ENCODE measurements at places on chromosomes 6 and 20. TPM values are rescaled to one million over a fixed set of nuclear protein-coding genes. Genes with fewer than 3 reads are reported as not detected.

The EDN3 gene
- not detected for polyA plus RNA-seq

The MAPK14 gene
- 34.4 TPM for polyA plus RNA-seq

DNA sequence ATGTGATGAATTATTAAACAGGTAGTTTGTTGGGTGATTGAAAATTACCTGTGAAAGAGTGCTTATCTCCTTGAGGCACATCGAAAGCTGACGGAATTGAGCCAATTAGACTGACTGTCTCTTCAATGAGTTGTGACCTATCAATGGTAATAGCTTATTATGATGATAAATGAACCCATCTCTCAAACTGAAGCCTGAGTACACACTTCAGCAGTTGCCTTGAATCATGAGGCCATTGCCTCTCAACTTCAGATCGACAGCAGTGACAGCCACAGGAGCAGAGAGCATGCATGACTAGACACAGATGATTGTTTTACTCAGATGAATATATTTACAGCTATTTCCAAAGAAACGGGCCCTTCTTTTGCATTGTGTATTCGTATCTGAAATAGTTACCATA, 323.9 kb downstream of the LAMA2 start:
- no peak overlapping the region for H3K4me3 ChIP-seq
- no peaks in the 10 kb centered on the region for H3K4me1 ChIP-seq
- H3K27me3 ChIP-seq: no peaks in the 10 kb centered on the region
- no peak overlapping the region for H3K27ac ChIP-seq
- no peak for DNase-seq

DNA sequence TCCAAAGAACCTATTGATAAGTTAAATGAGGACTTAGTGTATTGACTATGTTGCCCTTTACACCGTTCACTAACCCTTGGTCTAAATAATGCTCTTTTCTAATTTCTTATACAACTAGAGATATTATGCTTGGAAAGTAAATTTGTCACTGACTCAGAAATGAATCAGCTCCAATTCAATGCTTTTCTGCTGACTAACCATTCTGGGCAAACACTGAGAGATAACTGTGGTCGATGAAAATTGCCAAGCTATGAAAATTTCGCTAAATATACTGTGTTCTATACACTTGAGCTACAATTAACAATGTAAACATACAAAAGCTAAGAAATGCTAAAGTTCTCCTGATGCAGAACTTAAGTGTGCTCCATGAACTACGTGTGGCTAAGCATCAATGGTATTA, 23.1 kb upstream of the FBXO9 start:
- no peaks in the 10 kb centered on the region for H3K27me3 ChIP-seq
- no peak overlapping the region for H3K4me3 ChIP-seq
- H3K27ac ChIP-seq: no peak overlapping the region
- peaks cover 5% of the 10 kb centered on the region for H3K4me1 ChIP-seq
- DNase-seq: no peak
- H3K36me3 ChIP-seq: peaks cover 43% of the 10 kb centered on the region

The SLC4A11 gene
- not detected for polyA plus RNA-seq

DNA sequence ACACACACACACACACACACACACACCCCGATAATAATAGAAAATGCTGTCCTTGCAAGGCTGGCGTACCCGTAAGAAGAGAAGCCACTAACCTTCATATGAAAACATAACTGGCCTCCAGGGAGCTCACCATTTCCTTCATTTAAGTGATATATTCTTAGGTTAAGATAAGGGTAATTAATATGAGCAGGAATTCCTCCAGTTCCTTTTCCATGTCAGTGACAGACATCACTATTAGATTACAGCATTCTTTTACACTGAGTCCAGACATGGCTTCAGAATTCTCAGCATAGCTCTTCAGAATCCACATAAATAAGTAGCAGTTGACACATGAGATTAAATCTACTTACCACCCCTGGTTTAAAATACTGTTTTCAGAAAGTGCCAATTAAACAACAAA, 121.9 kb downstream of the SIM1 start:
- no peak overlapping the region for H3K27ac ChIP-seq
- DNase-seq: no peak
- H3K4me3 ChIP-seq: no peak overlapping the region
- peaks cover 7% of the 10 kb centered on the region for H3K27me3 ChIP-seq

GRCh38 chr6:98292810-98293209, 541.6 kb upstream of the POU3F2 start:
- no peak overlapping the region for H3K27ac ChIP-seq
- DNase-seq: no peak
- H3K36me3 ChIP-seq: peaks cover 3% of the 10 kb centered on the region
- H3K4me3 ChIP-seq: no peak overlapping the region
- H3K4me1 ChIP-seq: no peaks in the 10 kb centered on the region

DNA sequence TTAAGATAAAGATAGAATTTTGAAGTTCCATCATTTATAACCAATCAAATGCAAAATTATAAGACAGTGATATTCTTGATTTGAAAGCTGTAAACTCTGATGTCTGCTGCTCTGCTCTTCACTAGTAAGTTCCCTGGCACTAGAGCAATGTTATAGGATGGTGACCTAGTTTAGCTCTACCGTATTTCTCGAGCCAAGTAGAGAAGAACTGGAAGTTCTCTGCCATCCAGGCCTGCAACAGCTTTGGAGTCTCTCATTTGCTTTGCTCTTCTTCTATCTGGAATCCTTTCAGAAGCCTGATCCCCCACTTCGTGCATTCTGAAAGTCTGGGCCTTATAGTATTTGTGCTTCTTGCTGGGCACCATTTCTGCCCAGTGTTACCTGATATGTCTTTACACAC, 100.3 kb downstream of the PLCB1 start:
- peaks cover 3% of the 10 kb centered on the region for H3K36me3 ChIP-seq
- no peaks in the 10 kb centered on the region for H3K27me3 ChIP-seq
- H3K4me3 ChIP-seq: no peak overlapping the region
- DNase-seq: no peak
- peaks cover 34% of the 10 kb centered on the region for H3K4me1 ChIP-seq

DNA sequence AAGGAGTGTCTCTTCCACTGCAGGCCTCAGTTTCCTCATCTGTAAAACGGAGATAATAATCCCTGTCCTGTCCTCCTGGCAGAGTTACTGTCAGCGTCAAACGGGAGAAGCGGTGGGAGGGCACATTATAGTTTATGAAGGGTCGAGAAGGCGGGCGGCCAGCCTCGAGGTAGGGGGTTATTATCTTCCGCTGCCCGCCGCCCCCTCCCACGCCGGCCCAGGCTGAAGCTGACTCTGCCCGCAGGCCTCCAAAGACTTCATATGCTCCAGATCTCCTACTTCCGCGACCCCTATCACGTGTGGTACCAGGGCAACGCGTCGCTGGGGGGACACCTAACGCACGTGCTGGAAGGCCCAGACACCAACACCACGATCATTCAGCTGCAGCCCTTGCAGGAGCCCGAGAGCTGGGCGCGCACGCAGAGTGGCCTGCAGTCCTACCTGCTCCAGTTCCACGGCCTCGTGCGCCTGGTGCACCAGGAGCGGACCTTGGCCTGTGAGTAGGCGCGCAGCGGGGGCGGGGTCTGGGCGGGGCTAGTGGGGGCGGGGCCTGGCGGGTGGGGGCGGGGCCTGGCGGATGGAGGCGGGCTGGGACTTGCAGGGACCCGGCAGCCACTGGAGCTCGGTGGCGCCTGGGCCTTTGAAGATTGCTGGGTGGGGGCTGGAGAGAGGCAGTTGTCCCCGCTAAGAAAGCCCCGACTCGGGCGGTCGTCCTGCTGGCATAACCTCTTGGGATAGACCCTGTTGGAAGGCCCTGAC, 2.8 kb downstream of the PROCR start:
- no peaks in the 10 kb centered on the region for H3K27me3 ChIP-seq
- no peak for DNase-seq
- H3K27ac ChIP-seq: no peak overlapping the region
- H3K4me3 ChIP-seq: no peak overlapping the region
- peaks cover 24% of the 10 kb centered on the region for H3K4me1 ChIP-seq

DNA sequence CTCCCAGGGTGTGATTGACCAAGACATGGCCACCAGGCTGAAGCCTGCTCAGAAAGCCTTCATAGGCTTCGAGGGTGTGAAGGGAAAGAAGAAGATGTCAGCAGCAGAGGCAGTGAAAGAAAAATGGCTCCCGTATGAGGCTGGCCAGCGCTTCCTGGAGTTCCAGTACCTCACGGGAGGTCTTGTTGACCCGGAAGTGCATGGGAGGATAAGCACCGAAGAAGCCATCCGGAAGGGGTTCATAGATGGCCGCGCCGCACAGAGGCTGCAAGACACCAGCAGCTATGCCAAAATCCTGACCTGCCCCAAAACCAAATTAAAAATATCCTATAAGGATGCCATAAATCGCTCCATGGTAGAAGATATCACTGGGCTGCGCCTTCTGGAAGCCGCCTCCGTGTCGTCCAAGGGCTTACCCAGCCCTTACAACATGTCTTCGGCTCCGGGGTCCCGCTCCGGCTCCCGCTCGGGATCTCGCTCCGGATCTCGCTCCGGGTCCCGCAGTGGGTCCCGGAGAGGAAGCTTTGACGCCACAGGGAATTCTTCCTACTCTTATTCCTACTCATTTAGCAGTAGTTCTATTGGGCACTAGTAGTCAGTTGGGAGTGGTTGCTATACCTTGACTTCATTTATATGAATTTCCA, 4.6 kb upstream of the SNRNP48 start:
- H3K27me3 ChIP-seq: peaks cover 7% of the 10 kb centered on the region
- H3K4me1 ChIP-seq: peaks cover 14% of the 10 kb centered on the region
- no peaks in the 10 kb centered on the region for H3K36me3 ChIP-seq
- H3K27ac ChIP-seq: no peak overlapping the region
- H3K4me3 ChIP-seq: no peak overlapping the region
- no peak for DNase-seq

The FILIP1 gene
- polyA plus RNA-seq: not detected

DNA sequence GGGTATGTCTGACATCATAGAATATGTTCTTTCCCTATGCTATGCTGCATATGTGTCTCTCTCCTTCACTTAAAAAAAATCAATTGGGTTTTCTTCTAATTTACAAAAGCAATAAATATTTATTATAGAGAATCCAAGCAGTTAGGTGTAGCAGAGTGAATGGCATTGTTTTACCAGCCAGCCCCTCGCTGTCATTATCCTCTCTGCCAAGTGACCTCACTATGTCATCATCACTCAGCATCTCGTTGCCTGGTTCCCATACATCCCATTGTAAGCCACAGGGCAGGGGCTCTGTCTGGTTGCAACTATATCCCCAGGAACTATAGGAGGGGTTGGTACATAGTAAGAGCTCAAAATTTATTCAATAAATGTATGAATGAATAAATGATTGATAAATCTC, 31.3 kb downstream of the KIAA0319 start:
- no peak overlapping the region for H3K27ac ChIP-seq
- H3K27me3 ChIP-seq: peaks cover 2% of the 10 kb centered on the region
- DNase-seq: no peak
- no peaks in the 10 kb centered on the region for H3K4me1 ChIP-seq
- no peaks in the 10 kb centered on the region for H3K36me3 ChIP-seq

The MCHR2 gene
- polyA plus RNA-seq: not detected

DNA sequence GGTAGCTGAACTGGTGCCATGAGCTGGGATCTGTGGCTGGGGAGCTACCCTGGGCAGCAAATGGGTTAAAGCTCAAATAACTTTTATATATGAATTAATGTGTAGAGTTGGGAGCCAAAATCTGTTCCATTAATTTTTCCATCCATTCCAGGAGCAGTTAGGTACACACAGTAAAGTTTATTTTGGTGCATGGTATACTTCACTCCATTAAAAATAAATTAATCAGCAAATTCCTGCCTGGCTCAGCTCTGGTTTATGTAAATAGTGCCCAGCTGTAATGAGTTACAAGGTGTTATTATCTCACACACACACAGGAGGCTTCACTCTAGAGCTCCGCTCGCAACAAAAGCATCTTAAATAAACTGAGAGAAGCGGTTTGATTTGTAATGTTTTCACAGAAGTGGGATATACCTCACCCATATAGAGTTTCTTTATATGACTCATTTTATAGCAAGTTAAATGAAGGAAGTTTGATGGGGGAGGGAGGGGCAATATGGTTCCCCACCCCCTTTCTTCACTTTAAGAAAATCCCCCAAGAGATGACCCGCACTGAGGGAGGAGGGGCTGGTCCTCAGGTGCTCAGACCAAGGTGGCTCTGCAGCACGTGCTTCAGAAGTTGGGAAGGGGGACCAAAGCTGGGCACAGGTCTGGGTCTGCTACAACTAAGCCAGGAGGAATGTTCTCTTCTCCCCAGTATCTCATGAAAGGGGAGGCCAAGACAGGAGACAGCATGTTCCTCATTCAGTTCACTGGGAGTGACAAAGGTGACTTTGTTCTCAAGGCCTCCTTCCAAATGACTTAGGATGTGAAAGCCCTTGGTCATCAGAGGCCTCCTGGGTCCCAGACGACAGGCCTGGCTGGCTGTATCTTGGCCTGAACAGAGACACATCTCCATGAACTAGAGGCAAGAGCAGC, 10.5 kb upstream of the FAM83C start:
- H3K27ac ChIP-seq: no peak overlapping the region
- no peak overlapping the region for H3K4me3 ChIP-seq
- no peak for DNase-seq
- H3K27me3 ChIP-seq: peaks cover 3% of the 10 kb centered on the region
- no peaks in the 10 kb centered on the region for H3K36me3 ChIP-seq

The LCA5 gene
- polyA plus RNA-seq: not detected

The DLK2 gene
- 0.11 TPM for polyA plus RNA-seq

- no peak overlapping the region for H3K4me3 ChIP-seq
- no peaks in the 10 kb centered on the region for H3K36me3 ChIP-seq
- no peak overlapping the region for H3K27ac ChIP-seq
- no peaks in the 10 kb centered on the region for H3K27me3 ChIP-seq
These were observed 49.8 kb downstream of the PPARD start for GRCh38 chr6:35392111-35392702.

Measured in immature natural killer cell (primary cell).